Jurkat, Clone E6-1 (cell line): ENCODE measurements at places on chromosomes 2 and 18.

DNA sequence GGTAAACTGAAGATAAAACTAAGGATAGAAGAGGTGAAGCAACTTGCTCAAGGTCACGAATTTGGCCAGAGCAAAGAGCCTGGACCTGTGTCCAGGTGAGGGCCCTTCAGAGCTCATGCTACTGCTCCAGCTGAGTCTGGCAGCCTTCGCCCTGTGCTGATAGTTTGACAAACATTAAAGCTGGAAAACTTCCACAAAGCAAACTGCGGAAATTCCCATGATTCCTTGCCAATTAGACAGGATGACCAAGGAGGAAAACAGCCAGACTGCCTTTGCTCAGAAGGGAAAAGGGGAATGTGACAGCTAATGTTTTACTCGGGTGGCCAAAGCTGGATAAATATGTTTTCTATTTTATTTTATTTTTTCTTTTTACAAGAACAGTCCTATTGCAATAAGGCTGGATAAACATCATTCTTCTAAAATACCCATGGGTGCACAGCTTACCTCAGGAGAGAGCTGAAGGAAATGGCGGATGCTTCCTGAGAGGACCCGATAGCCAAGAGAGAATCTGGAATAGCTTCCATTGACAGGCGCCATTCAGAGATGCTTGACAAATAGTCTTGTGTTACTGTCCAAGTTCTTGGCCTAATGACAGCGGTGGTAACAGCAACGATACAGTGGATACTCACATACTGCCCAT is 5.3 kb upstream of the CTAGE1 start:
- DNase-seq, result no peak

- no peak for DNase-seq
These were observed 8.1 kb downstream of the FAM171B start for GRCh38 chr2:186702006-186702405.

DNA sequence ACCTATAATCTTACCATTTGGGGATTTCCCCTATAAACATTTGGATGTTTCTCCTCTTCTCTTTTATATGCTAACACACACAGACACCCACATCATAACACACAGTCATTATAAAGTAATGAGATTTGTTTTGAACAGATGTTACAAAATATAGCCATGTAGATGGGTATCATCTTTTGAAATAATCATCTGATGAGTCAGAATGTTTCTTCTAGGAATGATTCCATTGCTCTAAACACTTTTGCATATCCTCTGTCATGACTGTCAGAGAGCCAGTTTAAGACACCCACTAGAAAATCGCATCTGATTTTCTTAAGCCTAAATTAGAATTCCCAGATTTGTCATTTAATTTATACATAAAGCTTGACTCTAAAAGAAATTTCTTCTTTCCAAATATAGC is 442.6 kb downstream of the CMPK2 start:
- DNase-seq, result no peak

DNA sequence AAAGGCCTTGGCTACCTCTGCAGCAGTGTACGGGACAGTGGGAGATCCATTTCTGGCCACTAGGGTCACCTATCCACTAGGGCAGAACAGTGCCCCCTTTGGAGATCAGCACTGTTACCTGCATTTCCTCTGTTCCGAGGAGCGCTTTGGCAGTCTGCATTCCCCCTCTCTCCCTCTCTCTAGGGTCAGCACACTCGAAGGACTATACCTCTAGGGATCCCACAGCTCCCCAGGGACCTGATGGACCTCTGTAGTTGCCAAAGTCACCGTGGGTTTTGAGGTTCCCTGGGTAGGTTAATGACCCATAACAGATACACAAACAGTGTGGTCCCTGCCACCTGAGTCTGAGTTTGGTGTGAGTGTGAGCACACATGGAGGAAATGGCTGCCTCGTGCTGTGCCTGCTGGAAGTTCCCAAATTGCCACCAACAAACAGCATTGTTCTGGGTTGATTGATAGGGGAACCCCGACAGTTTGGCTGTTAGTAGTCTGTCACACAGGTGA is 99.8 kb upstream of the VWC2L start:
- no peak for DNase-seq
